ENCODE measurements at places on chromosomes 16 and 17.

- H3K36me3 ChIP-seq: no peaks in the 10 kb centered on the region
- H3K4me1 ChIP-seq: peaks cover 15% of the 10 kb centered on the region
- no peak overlapping the region for H3K4me3 ChIP-seq
- H3K27ac ChIP-seq: no peak overlapping the region
- DNase-seq: no peak
- H3K27me3 ChIP-seq: no peaks in the 10 kb centered on the region
Observed at GRCh38 chr17:45380991-45381390, 51.7 kb downstream of the ARHGAP27 start.

- H3K27ac ChIP-seq: peak overlapping the region; percentile 95
- peak overlapping the region; percentile 80 for H3K4me3 ChIP-seq
- H3K4me1 ChIP-seq: peaks cover 75% of the 10 kb centered on the region
- H3K27me3 ChIP-seq: no peaks in the 10 kb centered on the region
- DNase-seq: peak; percentile 89
- H3K36me3 ChIP-seq: peaks cover 2% of the 10 kb centered on the region
Observed at GRCh38 chr17:60087882-60088669, 9.4 kb upstream of the HEATR6 start.

GRCh38 chr17:67221062-67221998, 23.7 kb downstream of the HELZ start:
- no peak overlapping the region for H3K4me3 ChIP-seq
- peaks cover 20% of the 10 kb centered on the region for H3K4me1 ChIP-seq
- H3K36me3 ChIP-seq: peaks cover 16% of the 10 kb centered on the region
- no peak for DNase-seq

DNA sequence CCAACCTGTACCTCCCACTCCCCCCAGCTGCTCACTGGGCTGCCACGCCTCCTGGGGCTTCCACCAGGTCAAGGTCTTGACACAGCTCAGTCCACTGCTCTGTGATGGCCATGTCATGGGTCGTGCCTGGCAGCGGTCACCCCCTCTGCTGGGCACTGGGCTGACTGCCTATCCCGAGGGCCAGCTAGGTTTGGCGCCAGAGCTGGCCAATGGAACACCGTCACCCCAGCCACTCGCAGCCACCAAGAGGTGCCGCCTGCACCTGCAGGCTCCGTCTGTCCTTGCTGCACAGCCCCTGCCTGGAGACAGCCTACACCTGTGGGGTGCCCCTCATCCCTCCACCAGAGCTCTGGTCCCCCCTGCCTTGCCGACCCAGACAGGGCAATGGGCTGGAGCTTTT, 4.5 kb upstream of the RAB40C start:
- H3K4me1 ChIP-seq: peaks cover 11% of the 10 kb centered on the region
- H3K27me3 ChIP-seq: no peaks in the 10 kb centered on the region
- H3K4me3 ChIP-seq: no peak overlapping the region
- no peaks in the 10 kb centered on the region for H3K36me3 ChIP-seq
- H3K27ac ChIP-seq: no peak overlapping the region

GRCh38 chr17:52160136-52160567, 1.6 kb upstream of the CA10 start:
- H3K36me3 ChIP-seq: no peaks in the 10 kb centered on the region
- peaks cover 44% of the 10 kb centered on the region for H3K27me3 ChIP-seq
- no peak overlapping the region for H3K4me3 ChIP-seq
- no peak for DNase-seq

GRCh38 chr17:78493853-78494695, 83.1 kb downstream of the DNAH17 start:
- peaks cover 16% of the 10 kb centered on the region for H3K4me1 ChIP-seq
- no peak overlapping the region for H3K27ac ChIP-seq
- H3K36me3 ChIP-seq: no peaks in the 10 kb centered on the region
- no peak overlapping the region for H3K4me3 ChIP-seq
- no peak for DNase-seq

DNA sequence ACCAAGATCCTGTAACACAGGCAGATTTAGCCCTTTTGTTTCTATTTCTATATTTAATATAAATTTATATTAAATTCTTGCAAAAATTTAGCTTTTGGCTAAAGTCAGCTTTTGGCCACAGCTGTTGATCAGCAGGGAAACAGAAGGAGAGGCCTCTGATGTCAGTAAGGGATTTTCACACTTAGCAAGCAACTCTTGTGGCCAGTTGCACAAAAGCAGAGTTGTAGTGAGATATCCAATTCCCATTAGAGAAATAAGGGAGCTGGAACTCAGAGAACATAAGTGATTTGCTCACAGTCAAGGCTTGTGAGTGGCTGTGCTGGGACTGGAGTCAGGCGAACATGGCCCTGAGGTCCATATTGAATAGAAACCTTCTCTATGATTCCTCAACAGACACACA, 16.7 kb upstream of the HEATR6 start:
- no peak for DNase-seq
- H3K36me3 ChIP-seq: peaks cover 2% of the 10 kb centered on the region
- peaks cover 30% of the 10 kb centered on the region for H3K4me1 ChIP-seq

DNA sequence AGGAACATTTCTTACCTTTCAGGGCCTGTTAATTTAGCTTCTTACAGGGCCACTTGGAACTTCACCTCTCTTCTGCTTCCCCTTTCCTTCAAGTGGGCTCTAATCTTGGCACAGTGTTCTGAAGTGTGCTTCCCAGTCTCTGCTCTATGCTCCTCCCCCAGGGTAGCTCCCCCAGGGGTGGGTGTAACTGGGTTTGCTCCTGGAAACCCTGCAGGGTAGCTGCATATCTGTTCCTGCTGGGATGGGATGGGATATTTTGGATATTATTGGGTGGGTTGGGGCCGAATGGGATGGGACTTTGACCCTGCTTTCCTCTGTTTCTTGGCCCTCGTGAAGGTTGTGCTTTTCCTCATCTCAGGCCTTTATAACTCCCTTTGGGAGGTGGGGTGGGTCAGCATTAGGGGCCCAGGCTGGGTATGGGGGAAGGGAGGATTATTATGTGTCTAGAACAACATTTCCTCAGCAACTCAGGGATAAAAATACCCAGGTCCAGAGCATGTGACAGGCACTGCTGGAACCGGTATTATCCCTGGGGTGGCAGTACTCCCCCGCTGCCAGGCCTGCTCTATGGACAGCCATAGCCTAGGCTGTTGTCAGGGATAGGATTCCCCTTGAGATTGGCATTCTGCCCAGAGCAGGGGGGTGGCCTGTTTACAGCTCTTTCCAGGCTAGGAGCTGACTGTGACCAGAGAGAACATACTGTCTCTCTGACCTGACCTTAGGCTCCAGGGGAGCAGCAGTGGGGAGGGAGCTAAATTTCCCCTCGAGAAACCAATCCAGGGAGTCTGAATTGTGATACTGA, 5.0 kb downstream of the NFE2L1 start:
- peaks cover 73% of the 10 kb centered on the region for H3K4me1 ChIP-seq
- peak; percentile 90 for DNase-seq
- H3K27me3 ChIP-seq: no peaks in the 10 kb centered on the region

GRCh38 chr17:67994817-67995569, 1.3 kb downstream of the C17orf58 start:
- no peak for DNase-seq
- no peaks in the 10 kb centered on the region for H3K36me3 ChIP-seq
- peak overlapping the region; percentile 83 for H3K4me3 ChIP-seq
